CD4-positive, alpha-beta T cell treated with Interleukin-2 at 100 ng/mL for 4 hours (primary cell): ENCODE measurements at places on chromosomes 1 and 21.

GRCh38 chr1:176692431-176692830 is 229.5 kb downstream of the PAPPA2 start:
- no peak for DNase-seq

DNA sequence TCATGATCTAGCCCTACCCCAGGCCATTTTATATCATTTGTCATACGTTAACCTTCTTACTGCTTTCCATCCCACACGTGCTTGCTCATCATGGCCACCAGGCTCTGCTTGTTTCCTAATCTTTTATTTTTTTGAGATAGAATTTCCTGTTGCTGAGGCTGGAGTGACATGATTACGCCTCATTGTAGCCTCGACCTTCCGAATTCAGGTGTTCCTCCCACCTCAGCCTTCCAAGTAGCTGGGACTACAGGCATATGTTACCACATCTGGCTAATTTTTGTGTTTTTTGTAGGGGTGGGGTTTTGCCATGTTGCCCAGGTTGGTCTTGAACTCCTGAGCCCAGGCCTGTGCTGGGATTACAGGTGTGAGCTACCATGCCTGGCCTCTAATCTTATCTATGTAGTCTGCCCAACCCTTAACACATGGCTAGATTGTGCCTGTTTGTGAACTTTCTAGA is 3.3 kb downstream of the UAP1 start:
- DNase-seq: no peak

DNA sequence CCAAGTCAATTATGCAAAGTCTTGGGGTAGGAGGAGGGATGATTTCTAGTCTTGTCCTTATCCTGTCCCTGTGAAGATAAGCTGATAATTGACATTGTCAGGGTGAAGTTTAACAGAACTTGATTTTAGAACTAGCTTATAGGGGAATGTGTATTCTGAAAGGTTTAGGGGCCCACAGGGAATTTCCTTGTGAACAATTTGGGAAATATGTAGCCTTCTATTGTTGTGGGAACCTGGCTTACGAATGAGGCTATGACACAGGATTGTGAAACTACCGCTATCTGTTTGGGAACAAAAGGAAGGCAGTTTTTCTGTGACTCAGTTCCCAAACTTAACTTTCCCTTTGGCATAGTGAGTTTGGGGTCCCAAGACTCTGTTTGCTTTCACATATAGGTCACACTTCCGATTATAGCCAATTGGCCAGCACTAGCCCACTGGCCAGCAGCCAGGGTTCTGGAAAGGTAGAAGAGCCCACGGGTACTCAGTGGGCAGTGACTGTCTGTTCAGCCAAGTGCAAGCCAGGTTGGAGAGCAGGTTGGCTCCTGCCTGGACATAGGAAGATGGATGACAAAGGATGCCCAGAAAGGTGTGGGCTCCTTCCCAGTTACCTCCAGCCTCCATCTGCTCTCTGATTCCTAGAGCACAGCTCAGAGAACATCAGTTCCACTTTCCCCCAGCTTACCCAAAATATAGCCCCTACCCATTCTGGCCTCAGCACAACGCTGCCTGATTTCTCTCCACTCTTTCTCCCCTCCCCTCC is 35.5 kb downstream of the H3-3A start:
- no peak for DNase-seq

GRCh38 chr1:209769971-209770370 is 14.1 kb downstream of the TRAF3IP3 start:
- peak; percentile 20 for DNase-seq

- DNase-seq: no peak
Measured at GRCh38 chr1:209490013-209490412, 93.5 kb upstream of the CAMK1G start.

GRCh38 chr1:46587069-46587468 is 17.0 kb downstream of the MKNK1 start:
- DNase-seq: no peak

- DNase-seq: no peak
Measured at GRCh38 chr1:31839662-31840343, 24.0 kb upstream of the SPOCD1 start.

GRCh38 chr1:180301135-180301742 is 71.2 kb downstream of the LHX4 start:
- no peak for DNase-seq

DNA sequence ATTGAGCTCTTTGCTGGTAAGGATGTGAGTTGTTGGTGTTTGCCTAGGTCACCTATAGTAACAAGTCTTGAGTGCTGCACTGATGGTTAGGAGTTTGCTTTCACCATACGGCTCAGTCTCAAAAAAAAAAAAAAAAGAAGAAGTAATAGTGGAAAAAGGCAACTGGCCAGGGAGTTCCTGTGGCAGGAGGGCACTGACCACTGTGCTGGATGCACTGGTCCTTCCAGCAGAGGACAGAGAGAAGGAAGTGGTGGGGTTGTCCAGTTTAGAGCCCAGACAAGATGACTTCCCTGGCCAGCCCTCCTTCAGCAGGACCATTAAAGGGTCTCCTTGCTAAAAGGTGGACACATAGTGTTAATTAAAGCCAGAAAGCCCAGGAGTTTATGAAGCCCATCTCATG is 11.9 kb upstream of the PTCH2 start:
- no peak for DNase-seq

DNA sequence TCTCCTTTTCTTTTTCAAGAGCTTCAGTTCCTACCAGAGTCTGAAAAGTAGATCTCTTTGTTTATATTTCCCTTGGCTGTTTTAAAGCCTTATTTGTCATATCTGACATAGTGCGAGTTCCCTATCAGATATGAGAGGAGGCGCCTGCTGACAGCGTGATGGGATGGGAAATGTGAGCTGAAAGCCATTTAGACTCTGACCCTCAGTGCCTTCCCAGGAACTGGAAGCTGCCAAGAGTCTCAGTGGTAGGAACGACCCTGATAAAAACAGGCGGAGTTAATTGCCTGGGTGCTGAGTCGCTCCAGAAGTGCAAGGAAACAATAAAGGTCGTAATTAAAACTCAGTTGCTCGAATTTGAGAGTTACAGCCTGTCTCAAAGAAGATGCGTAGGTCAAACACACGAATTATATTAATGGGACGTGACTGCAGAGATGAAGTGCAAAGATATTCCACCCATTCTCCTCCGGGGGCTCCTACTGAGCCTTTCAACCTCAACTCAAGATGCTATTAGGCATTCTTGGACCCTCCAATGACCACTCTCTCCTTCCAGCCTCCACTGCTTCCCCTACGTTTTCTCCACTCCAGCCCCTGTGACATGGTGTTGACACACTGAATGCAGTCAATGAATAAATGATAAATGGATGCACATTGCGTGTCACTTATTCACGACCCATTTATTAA is 84.6 kb downstream of the KAZN start:
- no peak for DNase-seq

- DNase-seq: no peak
Measured at GRCh38 chr1:114289306-114289705, 135.6 kb upstream of the SYT6 start.

DNA sequence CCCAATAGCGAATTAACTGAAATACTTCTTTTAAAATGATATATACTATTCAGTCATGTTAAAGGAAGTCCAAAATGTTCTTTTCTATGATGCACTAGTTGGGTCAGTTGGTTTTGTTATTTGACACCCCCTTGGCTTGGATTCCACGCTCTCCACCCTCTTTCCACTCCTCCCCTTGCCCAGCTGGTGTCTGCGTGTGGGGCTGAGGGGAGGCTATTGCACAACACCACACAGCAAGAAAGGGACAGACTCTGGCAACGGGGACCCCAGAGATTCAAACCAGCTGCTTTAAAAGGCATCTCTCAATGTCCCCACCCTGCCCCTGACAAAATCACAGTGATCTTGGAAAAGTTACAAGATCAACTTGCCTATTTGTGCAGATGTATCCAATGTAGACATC is 394.3 kb downstream of the TGFB2 start:
- no peak for DNase-seq

GRCh38 chr1:160942926-160943325 is 11.7 kb downstream of the ITLN2 start:
- DNase-seq: no peak

DNA sequence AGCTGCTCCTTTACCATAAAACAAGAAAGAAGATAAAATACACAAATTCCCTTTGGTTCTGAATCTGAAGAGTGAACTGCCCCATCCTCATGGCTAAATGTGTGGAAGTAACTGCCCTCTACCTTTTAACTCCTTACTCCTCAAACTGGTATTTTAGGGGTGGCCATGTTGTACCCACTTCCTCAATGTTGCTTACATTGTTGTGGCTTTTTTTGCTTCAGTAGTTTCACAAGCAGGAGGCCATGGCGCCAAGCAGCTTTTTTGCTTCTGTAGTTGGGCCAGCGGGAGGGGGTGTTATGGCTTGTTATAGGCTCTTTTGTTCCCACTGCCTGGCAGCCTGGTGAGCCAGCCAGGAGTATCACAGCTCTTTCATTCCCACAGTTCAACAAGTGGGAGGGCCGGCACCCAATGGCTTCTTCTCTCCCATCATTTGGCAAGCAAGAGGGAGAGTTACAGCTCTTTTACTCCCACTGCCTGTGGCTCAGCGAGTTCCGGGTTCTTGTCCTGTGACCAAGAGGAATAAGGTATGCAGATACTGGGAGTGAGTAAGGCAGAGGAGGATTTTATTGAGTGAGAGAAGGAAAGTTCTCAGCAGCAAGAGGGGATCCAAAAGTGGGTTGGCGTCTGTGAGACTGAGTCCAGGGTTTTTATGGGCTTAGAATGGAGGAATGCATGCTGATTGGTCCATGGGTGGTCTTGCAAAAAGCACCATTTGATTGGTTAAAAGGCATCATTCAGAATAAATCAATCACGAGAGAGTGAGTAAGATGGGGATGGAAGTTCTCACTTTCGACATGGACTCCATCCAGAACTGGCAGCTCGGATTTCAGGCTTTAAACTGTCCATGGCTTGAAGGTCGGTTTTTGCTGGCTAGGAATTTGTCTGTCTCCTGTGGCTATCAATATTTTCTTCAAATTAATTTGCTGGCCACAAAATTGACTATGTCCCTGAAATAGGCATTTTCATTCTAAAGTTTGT is 429.6 kb downstream of the HLX start:
- DNase-seq: no peak

GRCh38 chr1:199264911-199265310 is 626.1 kb downstream of the PTPRC start:
- no peak for DNase-seq

DNA sequence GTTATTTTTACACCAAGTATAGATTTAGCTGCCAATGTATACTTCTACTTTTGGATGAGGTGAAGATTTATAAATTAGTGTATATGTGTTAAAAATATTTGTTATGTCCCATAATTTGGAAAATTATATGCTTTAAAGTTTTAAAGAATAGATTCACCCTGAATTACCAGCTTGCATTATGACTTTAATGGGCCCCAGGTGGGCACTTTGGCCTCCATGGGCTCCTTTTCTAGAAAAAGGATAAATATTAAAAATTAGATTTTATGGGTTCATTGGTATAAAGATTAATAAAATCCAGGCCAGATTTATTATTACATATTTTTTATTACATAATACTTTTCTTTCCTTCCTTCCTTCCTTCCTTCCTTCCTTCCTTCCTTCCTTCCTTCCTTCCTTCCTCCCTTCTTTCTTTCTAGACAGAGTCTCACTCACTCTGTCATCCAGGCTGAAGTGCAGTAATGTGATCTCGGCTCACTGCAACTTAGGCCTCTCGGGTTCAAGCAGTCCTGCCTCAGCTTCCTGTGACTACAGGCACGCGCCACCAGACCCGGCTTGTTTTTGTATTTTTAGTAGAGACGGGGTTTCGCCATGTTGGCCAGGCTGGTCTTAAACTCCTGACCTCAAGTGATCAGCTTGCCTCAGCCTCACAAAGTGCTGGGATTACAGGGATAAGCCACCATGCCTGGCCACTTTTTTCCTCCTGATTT is 21.9 kb downstream of the KMO start:
- DNase-seq: no peak

- no peak for DNase-seq
Measured at GRCh38 chr1:28510970-28511440, 5.2 kb downstream of the RCC1 start.

GRCh38 chr1:163168053-163168452 is 34.7 kb downstream of the RGS5 start:
- DNase-seq: no peak

DNA sequence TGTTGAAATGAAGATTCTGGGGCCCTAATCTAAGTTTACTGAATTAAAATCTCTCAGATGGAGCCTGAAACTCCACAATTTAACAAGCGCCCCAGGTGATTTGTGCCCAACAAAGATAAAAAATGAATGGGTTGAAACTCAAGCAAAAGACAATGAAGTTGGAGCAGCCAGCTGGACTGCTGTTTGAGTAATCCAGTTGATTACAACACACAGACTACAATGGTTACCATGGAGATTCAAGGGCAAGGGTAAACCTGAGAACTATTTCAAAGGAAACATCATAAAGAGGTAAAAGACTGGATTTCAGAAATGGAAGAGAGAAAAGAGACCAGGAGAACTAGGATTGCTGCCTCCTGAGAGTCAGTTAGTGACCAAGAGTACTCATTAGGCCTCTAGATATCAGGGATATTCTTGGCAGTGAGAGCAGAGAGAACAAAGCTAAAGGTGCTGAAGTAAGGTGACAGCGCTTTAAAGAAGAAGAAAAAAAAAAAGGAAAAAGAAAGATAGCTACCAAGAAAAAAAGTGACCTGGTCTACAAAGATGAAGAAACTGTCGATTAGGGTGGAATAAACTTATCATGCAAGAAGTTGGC is 44.5 kb downstream of the LRRC53 start:
- no peak for DNase-seq

GRCh38 chr1:41874903-41875411 is 43.8 kb downstream of the HIVEP3 start:
- no peak for DNase-seq

GRCh38 chr1:221793439-221794078 is 51.7 kb upstream of the DUSP10 start:
- peak; percentile 28 for DNase-seq

DNA sequence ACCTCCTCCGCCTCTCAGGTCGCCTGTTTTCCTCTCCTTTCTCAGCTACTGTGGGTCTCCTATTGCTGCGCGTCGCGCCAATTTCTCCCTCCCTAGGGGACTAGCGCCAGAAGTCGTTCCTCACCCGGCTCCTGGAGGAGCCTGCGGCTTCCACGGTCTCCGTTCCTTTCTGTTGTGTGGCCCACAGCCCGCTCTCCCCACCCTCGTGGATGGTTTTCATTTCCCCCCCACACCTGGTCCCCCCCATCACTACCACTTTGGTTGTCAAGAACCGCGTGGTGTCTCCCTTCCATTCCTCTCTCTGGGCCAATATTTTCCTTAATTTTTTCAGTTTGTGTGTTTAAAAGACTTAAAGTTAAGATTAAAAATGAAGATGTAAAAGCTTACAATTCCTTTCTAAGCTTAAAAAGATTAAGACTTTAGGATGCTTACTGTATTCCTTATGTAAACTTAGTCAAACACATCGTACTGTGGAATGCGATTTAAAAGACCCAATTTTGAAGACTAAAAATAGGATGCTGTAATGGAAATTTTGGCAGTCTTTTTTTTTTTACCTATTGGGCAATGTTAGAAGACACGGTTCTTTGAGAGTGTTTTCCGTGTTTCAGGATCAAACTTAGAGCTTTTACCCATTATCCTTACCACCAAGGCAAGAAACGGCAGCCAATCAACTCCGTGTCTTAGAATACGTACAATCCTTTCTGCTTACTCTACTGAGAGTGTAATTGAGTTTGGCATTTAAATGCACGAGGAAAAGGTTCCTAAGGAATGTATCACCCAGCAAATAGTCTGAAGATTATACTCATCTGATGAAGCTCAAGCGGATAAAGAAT is 773 bp downstream of the CNST start:
- DNase-seq: peak; percentile 27
